ENCODE measurements at places on chromosomes 11 and 22. TPM values are rescaled to one million over a fixed set of nuclear protein-coding genes. Genes with fewer than 3 reads are reported as not detected.
A peak's percentile ranks its signal among the peaks of the same experiment; 100 is the strongest.

DNA sequence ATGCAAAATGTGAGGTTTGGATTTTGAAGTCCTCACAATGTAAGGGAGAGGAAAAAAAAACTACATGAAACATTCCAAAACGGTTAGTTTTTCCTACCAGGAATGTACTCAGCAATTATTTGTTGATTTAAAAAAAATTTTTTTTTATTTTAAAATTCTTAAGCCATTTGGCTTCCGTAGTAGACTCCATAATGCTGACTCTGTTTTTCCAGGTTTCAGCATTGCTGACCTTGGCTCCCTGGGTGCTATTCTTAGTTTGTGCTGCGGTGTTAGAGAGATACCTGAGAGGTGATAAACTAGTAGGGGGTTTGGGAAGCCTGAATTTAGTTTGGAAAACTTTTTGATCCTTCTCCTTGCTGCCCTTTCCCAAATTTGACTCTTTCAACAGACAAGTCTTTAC, 10.6 kb downstream of the STT3A start:
- no peak for DNase-seq

DNA sequence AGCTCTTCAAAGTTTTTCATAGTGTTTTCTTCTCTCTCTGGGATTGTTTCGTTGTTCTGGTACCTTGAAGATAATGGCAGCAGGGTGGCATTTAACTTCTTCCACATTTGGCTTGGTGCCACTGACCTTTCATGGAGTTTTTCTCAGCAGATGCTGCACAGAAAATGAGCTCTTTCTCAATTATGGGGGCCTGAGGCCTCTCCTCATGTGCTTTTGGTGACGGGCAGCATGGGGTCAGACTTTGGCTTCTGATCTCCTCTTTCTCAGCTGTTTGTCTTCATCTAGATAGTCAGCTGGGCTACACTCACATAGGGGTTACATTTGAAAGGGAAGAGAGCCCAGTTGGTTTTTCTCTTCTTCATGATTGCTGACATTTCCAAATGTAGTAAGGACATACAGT, 76.3 kb downstream of the FAT3 start:
- no peak for DNase-seq

- peak; percentile 90 for DNase-seq
Measured at GRCh38 chr11:65298655-65299179, 15.9 kb upstream of the CDC42EP2 start.

DNA sequence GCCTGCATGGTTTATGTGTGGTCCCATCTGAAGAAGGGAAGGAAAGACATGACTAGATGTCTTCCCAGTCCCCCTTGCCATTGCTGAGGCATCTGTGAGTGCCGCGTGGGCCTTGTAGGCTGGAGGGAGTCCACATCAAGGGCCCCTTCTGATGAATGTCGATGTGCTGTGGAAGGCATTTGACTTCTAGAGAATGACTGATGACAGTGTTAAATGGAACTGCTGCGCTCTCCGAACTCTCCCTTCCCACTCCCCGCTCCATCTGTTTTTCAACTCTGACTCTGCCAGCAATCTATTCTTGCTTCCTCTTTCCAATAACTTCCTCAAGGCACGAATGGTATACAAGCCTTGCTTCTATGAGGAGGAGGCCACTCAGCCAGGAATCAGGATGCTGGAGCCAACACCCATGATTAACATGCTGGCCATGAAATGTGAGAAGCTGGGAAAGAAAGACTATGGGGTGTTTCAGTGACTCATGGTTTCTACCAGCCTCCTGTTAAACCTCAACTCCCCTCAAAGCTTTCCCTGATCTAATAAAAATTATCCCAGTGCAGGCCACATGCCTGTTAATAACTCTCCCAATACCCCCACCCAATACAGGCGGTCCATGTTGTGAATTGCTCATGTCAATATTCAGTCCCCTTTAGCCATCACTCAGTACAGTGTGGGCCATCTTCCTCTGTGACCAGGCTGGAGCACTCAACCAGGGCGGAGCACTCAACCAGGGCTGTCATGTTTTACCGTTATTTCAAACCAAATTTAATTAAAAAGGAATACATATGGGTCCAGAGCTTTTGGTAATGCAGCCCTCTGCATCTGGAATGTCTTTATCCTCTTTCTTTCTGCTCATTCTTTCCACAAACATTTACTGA, 46.4 kb upstream of the TBCEL start:
- no peak for DNase-seq

GRCh38 chr22:31378123-31378522, 21.3 kb upstream of the DRG1 start:
- DNase-seq: no peak

GRCh38 chr11:134994431-134994830, 582.4 kb upstream of the B3GAT1 start:
- no peak for DNase-seq

- DNase-seq: peak; percentile 43
Measured at GRCh38 chr22:50607659-50608020, 7.0 kb downstream of the MAPK8IP2 start.

DNA sequence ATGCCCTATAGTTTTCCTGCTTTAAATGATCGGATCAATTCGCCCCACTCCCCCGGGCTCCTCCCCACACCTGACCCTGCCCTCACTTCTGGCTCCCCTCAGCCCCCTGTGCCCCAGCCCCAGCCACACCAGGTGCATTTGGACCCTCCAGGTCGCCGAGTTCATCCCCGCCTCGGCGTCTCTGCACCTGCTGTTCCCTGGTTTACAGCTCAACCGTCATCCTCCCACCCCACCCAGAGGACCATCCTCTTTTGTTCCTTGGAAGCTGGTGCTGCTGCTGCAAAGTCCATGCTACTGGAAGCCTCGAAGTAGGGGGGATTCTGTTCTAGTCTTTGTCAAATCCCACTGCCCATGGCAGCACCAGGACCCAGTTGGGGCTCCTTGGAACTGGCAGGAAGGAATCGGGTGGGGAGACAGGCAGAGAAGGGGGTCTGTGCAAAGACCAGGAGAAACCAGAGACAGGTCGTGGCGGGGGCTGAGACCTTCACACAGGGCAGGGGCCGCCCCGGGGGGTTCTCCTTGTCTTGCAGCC, 4.5 kb upstream of the MUC5B start:
- DNase-seq: no peak

- no peak for DNase-seq
Measured at GRCh38 chr22:45650721-45651120, 20.9 kb upstream of the ATXN10 start.

GRCh38 chr11:74008373-74009229, at the start of gene UCP3:
Gene UCP3, minus strand, starts transcription at chr11:74009085. Its CDS starts 2,043 bp downstream, at chr11:74007042.
- DNase-seq: no peak

- no peak for DNase-seq
Measured at GRCh38 chr22:35643991-35644390, 4.3 kb upstream of the APOL6 start.

DNA sequence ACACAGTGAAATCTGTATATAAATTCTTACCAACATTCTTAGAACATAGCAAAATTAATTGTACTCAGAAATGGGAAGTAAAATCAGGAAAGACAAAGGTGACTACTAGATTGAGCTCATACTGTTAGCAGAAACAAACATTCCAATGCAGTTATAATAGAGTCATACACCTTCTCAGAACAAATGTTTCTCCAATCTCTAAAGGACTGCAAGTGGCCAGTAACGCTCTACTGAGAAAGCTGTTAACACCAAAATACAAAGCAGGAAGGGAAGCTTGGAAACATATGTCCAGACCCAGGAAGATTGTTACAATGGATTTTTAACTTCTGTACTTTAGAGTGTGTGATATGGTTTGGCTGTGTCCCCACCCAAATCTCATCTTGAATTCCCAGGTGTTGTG, 341.5 kb downstream of the LARGE1 start:
- no peak for DNase-seq

DNA sequence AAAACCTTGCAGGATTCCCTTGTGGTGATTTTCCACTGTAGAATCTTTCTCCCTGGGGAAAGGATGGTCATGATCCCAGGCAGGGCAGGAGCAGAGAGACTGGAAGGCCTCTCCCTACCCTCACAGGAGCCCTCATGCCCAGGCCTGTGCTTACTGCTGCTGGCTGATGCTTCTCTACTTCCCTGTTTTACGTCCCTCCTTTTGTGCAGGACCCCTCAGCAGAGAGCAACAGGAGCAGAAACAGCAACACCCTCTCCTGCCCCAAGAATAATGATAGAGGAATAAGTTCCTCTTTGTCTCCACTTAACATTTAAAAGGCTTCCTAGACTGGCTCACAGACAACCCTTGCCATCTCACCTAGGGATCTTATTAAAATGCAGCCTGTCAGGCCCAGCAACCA, 3.6 kb downstream of the ISX start:
- no peak for DNase-seq

GRCh38 chr11:79617561-79617960, 176.7 kb upstream of the TENM4 start:
- DNase-seq: no peak

DNA sequence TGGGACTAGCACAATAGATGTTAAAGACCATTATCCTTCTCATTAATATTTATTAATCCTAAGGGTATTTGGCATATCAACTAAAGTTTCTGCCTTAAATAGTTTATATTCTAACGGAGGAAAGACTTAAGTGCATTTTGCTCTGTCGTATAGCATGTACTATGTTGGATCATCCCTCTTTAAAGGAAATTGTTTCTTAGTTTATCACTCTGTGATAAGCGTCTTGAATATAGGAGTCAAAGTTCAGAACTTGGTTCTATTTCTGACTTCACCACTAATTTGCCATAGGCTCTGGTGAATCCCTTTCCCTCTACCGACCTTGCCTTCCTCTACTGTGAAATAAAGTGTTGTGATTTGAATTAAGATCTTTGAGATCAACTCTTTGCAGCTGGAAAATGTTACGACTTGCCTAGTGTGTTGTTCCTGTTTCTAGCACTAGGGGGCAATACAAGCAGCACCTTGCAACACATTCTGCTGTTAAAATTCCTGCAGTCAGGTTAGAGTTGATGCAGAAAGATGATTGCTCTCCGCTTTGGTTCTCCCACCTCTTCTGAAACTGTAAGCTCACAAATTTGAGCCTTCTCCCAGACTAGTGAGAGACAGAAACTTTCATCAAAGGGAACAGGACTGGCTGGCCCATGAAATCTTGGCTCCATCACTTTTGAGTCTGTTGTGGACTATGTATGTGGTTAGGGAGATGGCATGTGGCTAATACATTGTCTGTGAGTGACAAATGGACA, 27.8 kb upstream of the ZNRF3 start:
- no peak for DNase-seq

- peak; percentile 78 for DNase-seq
Measured at GRCh38 chr11:78044706-78045105, 19.0 kb upstream of the THRSP start.

GRCh38 chr22:29715705-29716104, 4.1 kb upstream of the CABP7 start:
- no peak for DNase-seq

The LRRC55 gene
- total RNA-seq: 0.12 TPM

The CARNS1 gene
- 1.2 TPM for total RNA-seq

The PARVG gene
- 57.9 TPM for total RNA-seq

The RIMBP3B gene
- 0.32 TPM for total RNA-seq

The NXPE4 gene
- total RNA-seq: not detected

DNA sequence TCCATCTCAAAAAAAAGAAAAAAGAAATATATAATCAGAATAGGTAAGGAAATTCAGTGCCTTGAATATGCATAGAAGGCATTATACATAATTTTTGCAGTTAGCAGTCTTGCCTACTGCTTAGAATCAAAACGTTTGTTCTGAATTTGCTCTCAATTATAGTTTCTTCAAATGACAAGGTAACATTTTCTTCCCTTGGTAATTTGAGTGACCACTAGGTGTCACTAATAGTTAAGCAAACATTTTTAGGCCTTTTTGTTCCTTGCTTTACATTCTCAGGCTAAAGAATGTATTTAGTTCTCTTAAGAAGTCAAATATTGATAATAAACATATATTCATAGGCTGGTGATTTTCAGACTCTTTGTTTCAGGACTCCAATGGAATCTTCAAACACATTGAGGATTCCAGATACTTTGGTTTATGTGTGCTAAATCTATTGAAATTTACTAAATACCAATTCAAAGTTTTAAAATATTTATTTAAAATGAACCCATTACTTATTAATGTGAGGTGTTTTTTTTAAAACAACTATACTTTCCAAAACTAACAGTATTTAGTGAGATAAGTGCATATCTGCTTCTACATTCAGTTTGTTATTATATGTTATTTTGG, 55.0 kb upstream of the DEPDC7 start:
- DNase-seq: peak; percentile 55

GRCh38 chr11:60563553-60564235, 48.5 kb downstream of the MS4A13 start:
- DNase-seq: no peak

DNA sequence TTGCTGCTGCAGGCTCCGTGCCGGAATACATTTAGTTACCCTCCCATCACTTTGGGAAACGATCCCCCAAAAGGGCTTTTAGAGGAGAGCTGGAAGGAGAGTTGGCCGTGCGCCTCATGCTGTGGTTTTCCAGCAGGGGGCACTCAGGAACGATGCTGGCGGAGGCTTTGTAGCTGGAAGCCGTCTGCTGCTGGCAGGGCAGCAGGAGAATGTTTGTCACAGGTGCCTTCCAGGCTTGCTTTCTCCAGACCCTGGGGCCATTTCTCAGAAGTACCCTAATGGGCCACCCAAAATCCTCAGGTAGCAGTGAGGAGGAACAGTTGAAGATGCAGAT, 30.0 kb upstream of the CABP7 start:
- DNase-seq: peak; percentile 87

- no peak for DNase-seq
Measured at GRCh38 chr11:97157221-97157740, 767.5 kb downstream of the JRKL start.

The OR10V1 gene
- total RNA-seq: not detected

GRCh38 chr22:20751185-20751851, 22.6 kb upstream of the SERPIND1 start:
- peak; percentile 61 for DNase-seq

DNA sequence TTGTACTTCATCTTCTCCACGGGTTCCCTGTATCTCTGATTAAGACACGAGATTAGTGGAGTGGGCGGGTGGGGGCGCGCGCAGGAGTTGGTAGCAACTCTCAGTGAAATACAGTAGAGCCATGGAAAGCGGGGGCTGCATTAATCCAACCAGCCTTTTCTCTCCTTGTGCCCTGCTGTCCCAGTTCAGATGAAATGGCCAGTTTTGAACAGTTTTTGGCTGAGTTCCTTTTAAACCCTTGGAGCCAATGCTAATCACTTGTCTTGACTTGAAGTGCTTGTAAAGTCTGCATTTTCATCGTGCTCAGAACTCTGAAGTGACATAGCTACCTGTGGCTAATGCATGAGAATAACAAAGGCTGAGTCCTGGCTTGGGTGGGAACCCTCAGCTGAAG, 734 bp upstream of the TMEM123 start:
- peak; percentile 55 for DNase-seq
